ENCODE measurements at places on chromosomes 7 and 10.

GRCh38 chr10:24041034-24041433 is 167.9 kb upstream of the KIAA1217 start:
- no peak for DNase-seq

DNA sequence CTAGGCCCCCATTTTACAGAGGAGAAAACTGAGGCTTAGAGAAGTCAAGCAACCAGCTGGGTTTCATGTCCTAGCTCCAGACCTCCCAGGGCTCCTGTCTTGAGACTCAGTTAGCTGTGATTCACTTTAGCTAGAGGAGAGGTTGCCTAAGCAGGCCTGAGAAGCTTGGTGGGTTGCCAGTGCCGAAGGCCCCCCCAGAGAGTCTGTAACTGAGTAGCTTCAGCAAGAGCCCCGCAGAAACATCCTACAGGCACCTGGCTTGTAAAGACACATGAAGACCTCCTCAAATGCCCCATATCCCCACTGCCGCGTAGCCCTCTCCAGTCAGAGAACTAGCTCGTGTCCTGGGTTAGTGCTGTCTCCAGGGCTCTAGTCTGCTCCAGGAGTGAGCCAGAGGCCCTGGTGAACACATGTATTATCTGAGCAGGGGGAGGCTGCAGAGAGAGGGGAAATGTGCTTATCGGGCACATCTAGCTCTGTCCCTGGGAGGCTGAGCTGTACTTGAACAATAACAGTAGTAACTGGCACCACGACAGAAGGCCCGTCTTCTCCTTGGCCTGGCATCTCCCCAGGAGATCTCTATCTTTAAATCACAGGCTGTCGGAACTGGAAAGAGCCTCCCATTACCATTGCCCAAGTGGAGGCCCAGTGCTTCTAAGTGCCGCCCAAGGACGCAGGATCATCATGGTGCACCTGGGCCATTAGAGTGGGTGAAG is 28.9 kb downstream of the UNC5B start:
- peak; percentile 91 for DNase-seq

- DNase-seq, result no peak
Measured at GRCh38 chr10:128242641-128243040, 116.4 kb upstream of the MKI67 start.

GRCh38 chr7:157143788-157144187 is 5.1 kb downstream of the UBE3C start:
- no peak for DNase-seq

DNA sequence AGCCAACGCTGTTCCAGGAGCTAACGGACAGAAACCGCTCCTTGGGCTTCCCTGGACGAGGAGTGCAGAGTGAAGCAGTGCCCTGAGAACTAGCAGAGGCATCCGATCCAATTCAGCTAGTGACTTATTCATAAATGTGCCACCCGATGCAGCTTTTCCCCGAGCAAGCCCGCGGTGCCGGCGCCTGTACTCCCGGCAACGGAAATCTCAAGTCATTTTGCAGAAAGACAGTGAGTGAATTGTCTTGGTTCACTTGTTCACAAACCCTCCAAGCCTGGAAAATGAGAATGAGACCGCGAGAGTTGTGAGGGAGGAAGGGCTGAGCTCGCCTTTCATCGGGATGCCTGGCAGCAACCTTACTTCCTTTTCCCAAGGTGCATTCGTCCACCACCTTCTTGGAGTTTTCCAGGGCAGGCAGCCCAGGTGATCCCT is 87.5 kb downstream of the COBL start:
- no peak for DNase-seq

- no peak for DNase-seq
Measured at GRCh38 chr7:143987513-143987912, 12.6 kb upstream of the OR6B1 start.

DNA sequence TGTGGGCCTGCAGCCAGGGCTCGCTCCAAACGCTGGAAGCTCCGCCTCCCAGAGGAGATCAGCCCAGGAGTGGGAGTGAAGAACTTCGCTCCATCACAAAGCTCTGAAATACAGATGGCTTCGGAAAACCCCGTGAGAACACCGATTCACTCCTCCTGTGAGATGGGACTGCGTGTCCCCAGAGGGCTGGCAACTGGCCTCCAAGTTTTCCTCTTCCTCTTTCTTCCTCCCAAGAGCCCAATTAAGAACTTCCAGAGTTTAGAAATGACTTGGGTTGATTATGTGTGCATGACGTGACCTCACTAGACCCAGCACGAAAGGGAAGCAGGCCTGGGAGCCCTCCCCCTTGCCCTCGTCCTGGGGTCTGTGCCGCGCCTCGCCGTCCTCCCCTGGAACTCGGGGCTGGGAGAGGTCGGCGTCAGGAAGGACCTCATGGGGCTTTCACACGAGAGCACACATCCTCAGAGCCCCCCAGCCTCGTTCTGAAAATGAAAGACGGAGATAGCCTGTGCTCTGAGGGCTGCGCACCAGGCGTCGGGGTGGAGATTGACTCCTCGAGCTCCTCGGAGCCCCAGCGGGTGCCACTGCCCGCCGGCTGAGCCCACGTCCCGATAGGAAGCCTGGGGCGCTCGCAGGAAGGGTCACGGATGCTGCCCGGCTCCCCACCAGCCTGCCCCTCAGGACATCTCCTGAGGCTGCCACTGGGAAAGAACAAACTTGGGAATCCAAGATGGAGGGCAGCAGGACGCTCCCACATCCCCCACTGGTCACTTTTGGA is 37.8 kb downstream of the PTPRN2 start:
- DNase-seq, result peak; percentile 15

DNA sequence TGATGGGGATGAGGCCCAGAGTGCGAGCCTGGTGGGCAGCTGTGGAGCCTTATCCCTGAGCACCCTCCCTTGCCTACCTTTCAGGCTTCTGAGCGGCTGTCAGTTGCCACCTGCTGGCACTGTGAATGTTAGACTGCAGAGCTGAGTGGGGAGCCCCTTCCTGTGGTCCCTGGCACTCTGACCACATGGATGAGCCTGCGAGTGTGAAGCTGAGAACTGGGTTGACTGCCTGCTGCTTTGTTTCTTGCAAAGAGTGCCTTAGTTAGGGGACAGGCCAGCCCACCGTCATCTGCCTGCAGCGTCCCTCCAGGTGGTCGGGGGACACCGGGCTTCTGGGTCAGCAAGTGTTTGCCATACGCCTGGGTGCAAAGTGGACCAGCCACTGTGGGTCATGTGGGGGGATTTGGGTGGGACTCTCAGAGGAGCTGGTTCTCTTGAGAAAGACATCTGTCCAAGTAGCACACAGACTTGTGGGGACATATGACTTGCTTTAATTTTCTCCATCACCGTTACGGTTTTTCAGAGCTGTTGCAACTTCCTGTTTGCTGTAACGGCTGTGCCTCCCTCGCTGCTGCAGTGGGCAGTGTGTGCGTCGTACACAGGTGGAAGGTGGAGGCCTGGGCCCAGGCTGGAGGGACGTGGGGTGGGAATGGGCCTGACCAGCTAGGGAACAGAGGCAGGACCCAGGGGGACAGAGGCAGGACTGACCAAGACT is 13.7 kb downstream of the INPP5A start:
- no peak for DNase-seq

DNA sequence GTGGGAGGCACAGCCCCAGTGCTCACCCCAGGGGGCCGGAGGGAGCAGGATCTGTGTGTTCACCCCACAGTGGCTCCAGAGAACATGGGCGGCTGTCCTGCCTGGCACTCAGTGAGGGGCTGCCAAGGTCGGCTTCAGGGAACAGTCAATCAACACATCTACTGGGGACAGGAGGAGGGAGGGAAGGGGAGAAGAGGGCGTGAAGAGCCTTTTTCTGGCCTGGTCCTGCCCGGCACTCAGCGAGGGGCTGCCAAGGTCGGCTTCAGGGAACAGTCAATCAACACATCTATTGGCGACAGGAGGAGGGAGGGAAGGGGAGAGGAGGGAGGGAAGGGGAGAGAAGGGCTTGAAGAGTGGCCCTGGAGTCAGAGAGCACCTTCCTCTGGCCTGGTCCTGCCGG is 184.9 kb downstream of the ADARB2 start:
- DNase-seq, result no peak

DNA sequence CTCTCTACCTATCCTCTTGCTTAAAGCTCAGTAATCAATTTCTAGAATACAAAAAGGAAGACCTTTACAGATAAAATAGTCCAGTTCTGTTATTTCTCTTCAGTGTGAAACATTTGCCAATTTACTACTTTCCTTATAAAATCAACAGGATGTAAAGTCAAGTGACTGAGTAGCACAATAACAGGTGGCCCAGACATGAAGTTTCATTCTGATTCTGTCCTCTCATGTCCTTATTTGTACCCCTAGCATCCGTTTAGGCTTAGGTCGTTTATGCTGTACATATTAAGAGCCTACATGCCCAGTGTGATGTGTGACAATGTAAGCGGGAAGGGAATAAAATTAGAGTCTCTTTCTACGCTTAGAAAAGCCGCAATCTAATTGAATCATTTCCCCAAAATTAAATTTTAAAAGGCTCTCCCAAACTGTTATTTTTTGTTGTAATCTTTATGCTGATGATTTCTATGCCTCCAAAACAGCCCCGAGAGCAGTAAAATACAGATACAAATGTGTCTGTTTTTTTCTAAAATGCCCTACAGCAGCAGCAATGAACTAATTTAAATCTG is 29.1 kb downstream of the EPC1 start:
- DNase-seq, result no peak

GRCh38 chr7:151349507-151349853 is 7.9 kb downstream of the NUB1 start:
- no peak for DNase-seq

GRCh38 chr10:51638211-51638610 is 61.2 kb downstream of the CSTF2T start:
- no peak for DNase-seq

DNA sequence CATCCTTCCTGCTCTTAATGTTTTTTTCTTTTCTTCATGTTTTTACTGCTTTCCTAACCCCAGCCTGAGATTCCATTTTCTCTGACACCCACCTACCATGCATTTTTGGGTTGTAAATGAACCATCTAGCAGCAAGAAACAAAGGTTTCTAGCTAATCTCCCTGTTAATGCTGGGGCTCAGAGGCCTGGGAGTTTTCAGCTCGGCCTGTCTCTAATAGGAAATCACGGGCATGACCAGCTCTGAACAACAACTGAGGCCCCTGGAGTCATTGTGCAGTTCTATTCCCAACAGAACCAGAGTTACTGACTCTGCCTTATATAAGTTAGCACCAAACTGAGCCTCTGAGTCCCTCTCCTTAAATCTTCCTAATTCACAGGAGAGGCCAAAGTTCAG is 134.8 kb downstream of the CFAP58 start:
- DNase-seq, result no peak

- no peak for DNase-seq
Measured at GRCh38 chr10:7301006-7301778, 109.6 kb downstream of the SFMBT2 start.

DNA sequence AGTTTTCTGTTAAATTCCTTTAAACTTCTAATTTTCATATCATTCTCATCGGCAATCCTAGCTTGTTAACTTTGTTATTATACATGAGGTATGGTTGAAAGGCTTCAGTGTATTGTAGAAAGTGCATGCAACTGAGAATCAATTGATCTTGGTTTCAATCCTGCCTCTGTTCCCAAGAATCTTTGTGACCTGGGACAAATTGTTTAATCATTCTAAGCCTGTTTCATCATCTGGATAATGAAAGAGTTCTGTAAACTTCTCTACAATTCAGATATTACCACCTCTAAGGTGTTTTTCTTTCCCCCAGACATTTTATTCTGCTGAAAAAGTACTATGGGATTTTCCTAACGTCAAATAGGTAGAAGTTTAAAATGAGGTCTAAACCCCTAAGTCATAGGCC is 179.0 kb downstream of the RNLS start:
- DNase-seq, result no peak

GRCh38 chr10:3825862-3826351 is 40.9 kb upstream of the KLF6 start:
- DNase-seq, result no peak

GRCh38 chr10:94315024-94315451 is 47.7 kb downstream of the NOC3L start:
- DNase-seq, result no peak

DNA sequence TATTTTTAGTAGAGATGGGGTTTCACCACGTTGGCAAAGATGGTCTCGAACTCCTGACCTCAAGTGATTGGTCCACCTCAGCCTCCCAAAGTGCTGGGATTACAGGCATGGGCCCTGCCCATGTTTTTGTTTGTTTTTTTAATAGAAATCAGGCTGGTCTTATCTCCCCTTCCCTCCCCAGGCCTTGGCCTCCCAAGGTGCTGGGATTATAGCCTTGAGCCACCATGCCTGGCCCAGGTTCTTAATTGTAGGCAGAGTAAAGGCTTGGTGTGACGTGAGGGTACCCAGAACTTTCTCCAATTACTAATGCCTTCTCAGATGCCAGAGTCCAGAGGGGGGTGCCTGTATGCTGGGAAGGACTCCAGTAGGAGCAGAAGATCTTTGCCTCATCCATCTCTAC is 5.2 kb upstream of the MKRN1 start:
- no peak for DNase-seq

- no peak for DNase-seq
Measured at GRCh38 chr7:102456327-102456726, 8.3 kb downstream of the ALKBH4 start.

DNA sequence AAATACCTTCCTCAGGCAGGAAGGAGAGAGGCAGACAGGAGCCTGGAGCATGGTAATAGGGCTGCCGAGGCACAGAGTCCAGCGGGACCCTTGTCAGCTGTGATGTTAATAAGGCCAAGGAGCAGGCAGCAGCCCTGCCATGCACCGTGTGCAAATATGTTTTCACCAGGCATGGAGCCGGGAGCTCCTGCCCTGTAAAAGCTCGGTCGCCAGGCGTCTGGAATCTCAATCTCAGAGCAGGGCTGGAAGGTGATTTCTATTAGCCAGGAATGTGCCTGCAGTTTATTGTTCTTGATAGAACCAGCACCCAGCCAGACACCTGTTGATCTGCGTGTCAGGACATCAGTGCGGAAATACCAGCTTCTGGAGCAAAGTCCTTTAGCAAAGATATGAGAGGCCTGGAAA is 469.8 kb downstream of the GLRX3 start:
- no peak for DNase-seq

- no peak for DNase-seq
Measured at GRCh38 chr10:1369665-1370064, 313.5 kb downstream of the WDR37 start.

GRCh38 chr7:99034932-99035722 is 108.8 kb downstream of the SMURF1 start:
- DNase-seq, result no peak

DNA sequence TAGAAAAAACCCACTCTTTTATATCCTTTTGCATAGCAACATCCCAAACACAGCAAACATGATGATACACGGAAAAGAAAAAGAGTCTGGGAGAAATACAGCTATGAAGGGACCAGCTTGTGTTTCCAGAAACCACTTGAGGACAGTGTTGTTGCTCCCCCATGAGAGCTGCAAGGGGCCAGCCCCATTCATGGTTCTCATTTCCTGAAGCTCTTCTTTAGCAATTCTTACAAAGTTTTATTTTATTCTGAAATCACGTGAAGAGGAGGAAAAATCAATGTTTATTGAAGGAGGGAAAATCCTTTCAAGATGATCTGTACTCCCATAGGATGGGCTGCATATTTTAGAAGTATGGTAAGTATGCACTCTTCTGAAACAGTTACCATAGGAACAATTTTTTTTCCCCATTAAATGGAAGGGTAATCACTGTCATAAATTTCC is 17.5 kb upstream of the PRTFDC1 start:
- no peak for DNase-seq
